ENCODE measurements at places on chromosomes 1 and 21.

DNA sequence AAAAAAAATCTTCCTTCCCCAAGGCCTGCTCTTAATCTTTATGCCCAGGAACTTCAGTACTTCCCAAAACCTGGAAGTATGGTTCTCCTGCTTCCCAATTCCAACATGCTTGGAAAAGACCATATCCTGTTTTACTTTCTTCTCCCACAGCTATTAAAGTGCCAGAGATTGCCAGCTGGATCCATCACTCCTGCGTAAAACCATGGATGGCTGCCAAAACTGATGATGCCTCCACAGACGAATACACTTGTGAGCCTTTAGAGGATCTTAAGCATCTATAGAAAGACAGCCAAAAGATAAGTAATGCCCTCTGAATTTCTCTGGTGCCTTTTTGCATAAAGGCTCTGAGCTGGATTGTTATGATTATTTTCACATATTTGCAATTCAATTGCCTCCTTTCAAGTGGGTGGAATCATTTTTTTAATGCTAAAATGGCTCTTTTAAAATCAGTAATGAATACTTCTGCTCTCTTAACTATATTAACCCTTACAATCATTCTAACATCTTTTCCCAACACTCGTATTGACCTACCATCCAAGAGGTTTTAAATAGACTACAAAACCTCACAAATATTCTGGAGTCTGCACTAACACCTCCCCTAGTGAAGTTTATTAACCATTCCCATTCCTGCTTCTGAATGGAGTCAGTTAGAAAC lies 1807.8 kb downstream of the BRINP3 start:
- no peak for DNase-seq

GRCh38 chr1:5522531-5523145 lies 469.6 kb downstream of the NPHP4 start:
- no peak for DNase-seq

DNA sequence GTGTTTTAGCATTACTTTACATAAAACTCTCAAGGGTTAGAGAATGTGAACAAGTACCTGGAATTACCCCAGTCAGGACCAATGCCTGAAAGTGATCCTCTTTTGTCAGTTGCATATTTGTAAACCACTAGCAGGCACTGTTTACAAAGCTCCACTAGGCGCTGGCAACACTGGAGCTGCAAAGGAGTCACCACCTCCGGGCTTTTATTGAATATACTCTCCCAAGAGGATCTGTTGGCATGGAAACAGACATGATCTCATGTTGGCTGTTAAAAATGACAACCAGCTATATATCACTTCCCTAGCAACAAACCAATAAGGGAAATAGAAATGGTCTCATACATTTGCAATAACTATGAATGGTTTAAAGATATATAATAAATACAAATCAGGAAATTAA lies 116.0 kb downstream of the TTLL7 start:
- DNase-seq, result no peak

DNA sequence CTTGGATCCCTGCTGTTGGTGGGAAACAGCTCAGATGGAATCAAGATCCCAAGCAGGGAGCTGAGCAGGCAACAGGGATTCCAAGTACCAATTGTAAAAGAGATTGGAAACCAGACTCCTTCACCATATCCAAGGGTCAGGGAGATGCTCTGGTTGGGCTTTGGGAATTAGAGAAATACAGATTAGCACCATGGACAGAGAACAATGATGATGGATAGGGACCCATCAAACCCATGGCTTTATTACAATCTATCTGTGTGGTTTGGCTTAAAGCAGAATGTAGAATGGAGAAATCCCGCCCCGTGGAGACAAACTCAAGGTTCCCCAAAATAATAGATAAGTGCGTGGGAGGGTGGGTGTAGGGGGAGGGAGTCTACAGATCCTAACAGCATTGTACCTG lies 120.7 kb upstream of the CSF3R start:
- no peak for DNase-seq

- DNase-seq, result no peak
Observed at GRCh38 chr1:197961449-197961848, 44.3 kb downstream of the LHX9 start.

GRCh38 chr21:40915114-40915513 lies 68.2 kb upstream of the DSCAM start:
- no peak for DNase-seq

All from neuronal stem cell (in vitro differentiated cells).